ENCODE measurements at places on chromosomes 5 and 9.

DNA sequence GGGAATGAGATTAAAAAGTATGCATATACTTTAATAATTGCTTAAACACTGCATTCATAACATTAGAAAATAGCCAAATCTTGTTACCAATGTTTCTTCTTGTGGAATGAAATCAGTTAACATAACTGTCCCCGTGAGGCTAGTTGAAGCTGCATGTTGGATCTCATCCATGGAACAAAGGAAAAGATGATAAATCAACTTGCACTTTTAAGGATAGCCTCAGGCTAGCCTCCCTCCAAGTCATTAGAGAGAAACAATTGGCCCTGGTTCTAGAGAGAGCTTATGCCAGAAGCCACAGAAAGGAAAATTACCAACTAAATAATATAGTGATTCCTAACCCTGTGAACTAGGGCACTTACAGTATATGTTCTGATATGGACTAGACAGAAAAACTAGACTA lies 66.9 kb downstream of the GRIN3A start:
- no peak for DNase-seq

DNA sequence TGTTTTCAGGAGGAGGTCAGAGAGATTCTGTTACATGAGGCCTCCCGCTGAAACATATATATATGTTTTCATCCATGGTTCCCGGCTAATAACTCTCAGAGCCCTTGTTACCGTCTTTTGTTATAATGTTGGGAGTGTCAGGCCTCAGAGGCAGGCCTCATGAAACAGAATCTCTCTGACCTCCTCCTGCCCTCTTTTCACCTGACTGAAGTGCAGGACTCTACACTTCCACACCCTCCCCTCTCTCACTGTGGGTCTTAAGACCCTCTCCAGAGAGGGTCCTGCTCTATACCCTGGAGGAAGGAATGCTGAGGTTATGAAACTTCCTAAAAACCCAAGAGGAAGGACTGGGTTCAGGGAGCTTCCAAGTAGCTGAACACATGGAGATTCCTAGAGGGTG lies 28.5 kb upstream of the PTGER4 start:
- DNase-seq, result no peak

DNA sequence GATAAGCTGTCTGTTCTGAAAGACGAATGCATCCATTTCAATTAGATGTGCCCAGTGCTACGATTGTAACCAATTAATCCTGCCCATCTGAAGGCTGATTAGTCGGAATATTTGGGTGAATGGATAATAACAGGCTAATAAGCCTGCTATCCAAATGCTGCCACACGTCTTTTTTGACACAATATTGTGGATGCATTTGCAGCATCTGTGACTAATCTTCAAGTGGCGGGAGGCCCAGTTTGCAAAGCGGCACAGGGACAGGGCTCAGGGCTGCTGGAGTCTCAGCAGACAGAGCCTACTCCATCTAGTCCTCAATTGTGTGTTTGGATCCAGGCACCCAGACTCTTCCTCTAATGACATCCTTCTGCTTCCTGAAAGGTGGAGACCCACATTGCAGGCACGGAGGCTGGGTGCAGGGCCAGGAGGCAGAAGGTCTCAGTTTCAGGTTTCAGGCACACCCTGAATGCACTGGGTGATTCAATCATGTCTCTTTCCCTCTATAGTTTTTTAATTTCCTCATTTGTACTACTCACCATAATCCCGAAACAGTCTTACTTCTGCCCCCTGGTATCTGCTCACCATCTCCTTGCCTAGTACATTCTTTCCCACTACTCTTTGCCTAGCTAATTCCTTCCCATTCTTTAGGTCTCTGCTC lies 169.6 kb downstream of the ASTN2 start:
- no peak for DNase-seq

- no peak for DNase-seq
These were observed 65.1 kb upstream of the KLF4 start for GRCh38 chr9:107554636-107555035.

- DNase-seq, result no peak
These were observed 16.1 kb downstream of the PCBD2 start for GRCh38 chr5:134920848-134921575.

- DNase-seq, result no peak
These were observed 19.5 kb downstream of the TTC33 start for GRCh38 chr5:40736103-40736875.

GRCh38 chr9:107737987-107738743 lies 248.6 kb upstream of the KLF4 start:
- no peak for DNase-seq

GRCh38 chr9:127940593-127940992 lies 2.9 kb upstream of the DPM2 start:
- no peak for DNase-seq

- no peak for DNase-seq
These were observed 6.2 kb upstream of the F2R start for GRCh38 chr5:76709762-76710161.

DNA sequence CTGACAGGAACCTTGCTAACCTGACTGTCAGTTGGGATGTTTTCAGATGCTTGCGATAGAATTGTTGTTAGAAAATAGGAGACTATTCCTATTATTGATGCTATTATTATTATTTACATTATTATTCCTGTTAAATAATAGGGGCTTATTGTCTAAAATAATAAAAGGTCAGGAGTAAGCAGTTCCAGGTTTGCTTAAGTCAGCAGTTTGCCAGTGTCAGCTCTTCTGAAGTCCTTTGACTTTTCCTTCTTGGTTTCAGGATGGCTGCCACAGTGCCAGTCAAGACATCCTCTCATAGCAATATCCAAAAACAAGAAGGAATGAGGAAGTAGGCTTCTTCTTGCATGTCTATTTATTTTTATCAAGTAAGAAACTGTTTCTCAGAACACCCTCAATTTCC lies 141.7 kb upstream of the MARCHF11 start:
- no peak for DNase-seq

- no peak for DNase-seq
These were observed 176.0 kb downstream of the ATP10B start for GRCh38 chr5:160675988-160676387.

DNA sequence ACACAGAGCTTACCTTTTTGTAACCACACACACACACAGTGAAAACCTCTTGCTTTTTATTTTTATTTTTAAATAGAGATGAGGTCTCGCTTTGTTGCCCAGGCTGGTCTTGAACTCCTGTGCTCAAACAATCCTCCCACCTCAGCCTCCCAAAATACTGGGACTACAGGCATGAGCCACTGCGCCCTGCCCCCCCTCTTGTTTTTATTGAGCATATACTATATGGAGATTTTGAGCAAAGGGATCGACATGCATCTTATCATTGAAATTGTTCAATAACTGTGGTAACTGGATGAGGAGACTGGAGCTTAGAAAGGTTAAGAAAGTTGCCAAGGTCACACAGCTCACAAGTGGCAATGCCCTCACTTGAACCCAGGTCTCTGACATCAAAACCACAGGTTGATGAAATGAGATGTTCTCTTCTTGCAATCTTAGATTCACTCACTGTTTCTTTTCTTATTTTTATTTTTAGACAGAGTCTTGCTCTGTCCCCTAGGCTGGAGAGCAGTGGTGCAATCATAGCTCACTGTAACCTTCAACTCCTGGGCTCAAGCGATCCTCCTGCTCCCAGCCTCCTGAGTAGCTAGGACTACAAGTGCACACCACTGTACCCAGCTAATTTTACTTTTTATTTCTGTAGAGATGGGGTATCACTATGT lies 26.8 kb upstream of the STXBP1 start:
- DNase-seq, result no peak

DNA sequence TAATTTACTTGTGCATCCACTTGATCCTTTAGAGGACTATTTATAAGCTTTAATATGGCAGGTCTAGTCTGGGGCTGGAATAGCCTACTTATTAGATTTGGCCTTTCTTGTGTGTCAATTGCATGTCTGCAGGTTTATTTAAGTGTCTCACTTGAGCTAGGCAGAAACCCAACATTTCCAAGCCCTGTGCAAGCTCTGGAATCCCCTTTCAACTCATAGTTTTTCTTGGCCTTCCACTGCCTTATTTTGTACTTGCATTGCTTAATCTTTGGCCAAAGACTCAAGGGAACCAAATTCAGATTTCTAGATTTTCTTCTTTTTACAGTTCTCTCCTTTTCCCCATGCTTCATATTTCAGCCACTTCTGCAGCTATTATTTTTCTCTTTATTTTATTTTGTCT lies 102.4 kb upstream of the RFX3 start:
- DNase-seq, result no peak

DNA sequence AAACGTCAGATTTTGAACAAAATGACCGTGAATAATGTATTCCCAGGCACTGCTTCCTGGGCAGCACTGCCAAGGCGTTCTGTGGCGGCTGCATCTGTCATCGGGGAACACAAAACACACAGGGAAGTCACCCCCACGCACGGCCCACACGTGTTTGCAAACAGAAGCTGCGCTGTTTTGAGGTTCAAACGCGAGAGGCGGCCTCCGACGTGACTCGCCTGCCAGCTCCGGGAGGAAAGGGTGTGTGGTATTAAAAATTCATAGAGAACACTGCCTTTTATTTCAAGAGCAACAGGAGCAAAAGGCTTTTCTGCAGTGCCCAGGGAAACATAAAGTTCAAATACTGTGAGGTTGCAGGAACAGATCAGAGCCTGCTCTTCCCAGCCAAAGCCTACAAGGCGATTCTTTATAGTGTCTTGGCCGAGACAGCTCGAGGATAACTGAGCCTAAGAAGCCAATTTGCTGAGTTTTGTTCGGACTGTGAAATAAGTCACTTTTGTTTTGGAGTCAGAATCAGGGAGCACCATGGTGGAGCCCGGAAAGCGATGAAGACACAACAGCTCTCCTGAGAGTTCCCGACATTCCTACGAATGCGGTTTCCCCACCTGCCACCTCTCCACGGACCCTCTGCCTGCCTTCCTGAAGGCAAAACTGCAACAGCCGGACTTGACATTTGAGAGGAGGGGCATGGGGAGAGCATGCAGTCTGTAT lies 115.3 kb upstream of the IRX2 start:
- DNase-seq, result no peak

DNA sequence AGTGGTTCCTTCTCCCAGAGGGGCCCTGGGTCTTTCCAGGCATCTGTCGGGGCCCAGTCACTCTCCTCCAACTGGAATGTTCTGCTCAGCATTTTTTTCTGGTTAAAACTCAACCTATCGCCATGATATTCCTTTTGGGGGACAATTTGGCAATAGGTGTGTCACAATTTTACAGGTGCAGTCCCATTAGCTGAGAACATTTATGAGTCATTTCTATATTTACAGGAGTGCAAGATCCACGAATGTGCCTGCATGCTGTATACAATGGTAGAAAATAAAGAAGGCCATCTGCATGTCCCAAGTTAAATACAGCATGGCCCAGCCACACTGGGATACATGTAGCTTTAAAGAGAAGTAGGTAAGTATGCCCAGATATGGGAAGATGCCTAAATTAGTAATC lies 28.8 kb upstream of the SEMA4D start:
- no peak for DNase-seq

- DNase-seq, result no peak
These were observed 170.8 kb downstream of the MACROH2A1 start for GRCh38 chr5:135228222-135228621.

- no peak for DNase-seq
These were observed 22.5 kb downstream of the ZNF462 start for GRCh38 chr9:106885451-106885850.

GRCh38 chr5:173513521-173513991 lies 102.9 kb downstream of the BOD1 start:
- DNase-seq, result no peak

- DNase-seq, result no peak
These were observed 264.8 kb downstream of the CETN3 start for GRCh38 chr5:90144625-90145327.

- no peak for DNase-seq
These were observed 180.3 kb downstream of the C9orf152 start for GRCh38 chr9:110027671-110028081.

DNA sequence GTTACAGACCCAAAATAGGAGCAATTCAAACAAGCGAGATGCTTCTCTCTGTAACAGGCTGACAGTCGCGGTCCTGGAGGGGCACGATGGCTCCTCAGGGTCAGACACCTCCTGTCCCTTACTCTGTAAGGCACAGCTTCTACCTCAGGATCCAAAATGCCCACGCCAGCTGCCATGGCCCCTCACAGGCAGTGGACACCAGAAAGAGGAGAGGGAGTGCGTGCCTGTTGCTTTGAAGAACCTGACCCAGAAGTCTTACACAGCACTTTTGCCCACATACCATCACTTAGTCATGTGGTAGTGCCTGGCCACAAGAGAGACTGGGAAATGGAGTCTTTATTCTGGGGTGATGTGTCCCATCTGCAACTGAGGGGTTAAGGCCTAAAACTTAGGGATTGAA lies 11.6 kb upstream of the ABL1 start:
- no peak for DNase-seq

DNA sequence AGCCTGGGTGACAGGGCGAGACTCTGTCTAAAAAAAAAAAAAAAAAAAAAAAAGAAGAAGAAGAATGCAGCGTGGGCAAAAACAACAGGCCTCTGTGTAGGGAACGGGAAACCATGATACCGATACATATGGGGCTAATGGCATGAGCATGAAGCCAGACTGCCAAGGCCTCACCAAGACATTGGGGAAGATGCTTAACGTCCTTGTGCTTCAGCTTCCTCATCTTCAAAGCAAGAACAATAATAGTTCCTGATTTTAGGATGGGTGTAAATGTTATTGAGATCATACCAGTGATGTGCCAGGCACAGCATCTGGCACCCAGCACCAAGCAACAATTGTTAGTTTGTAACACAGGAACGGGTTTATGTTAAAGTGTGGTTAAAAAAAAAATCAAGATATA lies 51.4 kb downstream of the NEURL1B start:
- DNase-seq, result no peak

DNA sequence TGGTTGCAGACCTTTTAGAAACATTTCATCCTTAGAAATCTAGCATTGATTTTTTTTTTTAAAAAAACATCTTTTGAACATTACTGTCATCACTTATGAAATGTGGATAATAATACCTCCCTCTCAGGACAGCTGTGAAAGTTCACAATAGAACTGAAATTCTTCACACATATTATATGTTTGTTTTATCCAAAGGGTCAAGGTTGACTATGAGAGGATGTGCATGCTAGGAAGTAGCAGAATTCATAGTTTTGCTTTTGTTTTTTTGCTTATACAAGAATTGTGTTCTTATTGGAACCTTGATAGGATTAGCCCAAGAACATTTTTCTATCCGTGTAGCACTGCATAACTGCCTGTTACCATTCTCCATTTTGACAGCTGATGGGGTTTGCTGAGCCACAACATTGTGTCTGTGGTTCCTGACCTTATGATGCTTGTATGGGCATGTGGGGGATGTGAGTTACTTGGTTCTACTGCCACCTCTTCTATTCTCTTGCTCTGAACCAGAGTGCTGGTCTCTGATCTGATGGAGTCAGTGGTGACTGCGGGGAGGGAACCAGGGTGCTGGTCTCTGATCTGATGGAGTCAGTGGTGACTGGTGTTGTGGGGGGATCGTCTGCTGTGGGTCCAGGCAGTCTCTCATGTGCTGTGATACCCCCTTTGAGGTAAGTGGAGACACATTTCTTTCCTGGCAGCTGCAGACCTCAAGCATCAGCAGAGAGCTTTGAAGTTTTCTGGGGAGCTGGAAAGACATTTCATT lies 27.1 kb upstream of the ACTBL2 start:
- no peak for DNase-seq

- DNase-seq, result no peak
These were observed 3.7 kb downstream of the HCN1 start for GRCh38 chr5:45692481-45692880.

GRCh38 chr5:38445374-38446028 lies 110.9 kb downstream of the LIFR start:
- DNase-seq, result no peak

- DNase-seq, result no peak
These were observed 10.5 kb downstream of the KIF4B start for GRCh38 chr5:155024015-155024414.

All from activated CD8-positive, alpha-beta memory T cell treated with anti-CD3 and anti-CD28 coated beads for 48 hours (primary cell).